ENCODE measurements at places on chromosomes 2 and 18.

- peak; percentile 90 for DNase-seq
These were observed 8.4 kb downstream of the ZNF24 start for GRCh38 chr18:35335866-35336265.

DNA sequence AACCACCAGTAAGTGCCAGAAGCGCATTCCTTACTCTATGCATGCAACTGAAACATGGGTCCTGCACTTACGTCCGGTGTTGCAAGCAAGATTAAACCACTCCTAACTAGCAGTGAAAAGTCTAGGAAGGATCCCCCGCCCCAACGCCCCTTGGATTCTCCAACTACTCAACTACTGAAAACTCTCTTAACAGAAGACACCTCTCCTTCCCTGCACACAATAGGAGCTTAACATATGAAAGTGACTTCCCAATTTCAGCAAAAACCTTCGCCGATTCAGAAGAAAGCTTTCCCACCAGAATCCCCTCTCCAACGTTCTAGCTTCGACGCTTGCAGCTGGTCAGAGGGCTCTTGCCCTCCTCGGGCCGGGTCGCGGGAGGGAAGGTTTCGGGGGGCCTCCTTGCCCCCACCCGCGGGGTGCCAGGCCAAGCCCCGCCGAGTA, 578 bp downstream of the IWS1 start:
- no peak for DNase-seq

GRCh38 chr18:50855976-50856757, 22.8 kb upstream of the ME2 start:
- DNase-seq, result no peak

DNA sequence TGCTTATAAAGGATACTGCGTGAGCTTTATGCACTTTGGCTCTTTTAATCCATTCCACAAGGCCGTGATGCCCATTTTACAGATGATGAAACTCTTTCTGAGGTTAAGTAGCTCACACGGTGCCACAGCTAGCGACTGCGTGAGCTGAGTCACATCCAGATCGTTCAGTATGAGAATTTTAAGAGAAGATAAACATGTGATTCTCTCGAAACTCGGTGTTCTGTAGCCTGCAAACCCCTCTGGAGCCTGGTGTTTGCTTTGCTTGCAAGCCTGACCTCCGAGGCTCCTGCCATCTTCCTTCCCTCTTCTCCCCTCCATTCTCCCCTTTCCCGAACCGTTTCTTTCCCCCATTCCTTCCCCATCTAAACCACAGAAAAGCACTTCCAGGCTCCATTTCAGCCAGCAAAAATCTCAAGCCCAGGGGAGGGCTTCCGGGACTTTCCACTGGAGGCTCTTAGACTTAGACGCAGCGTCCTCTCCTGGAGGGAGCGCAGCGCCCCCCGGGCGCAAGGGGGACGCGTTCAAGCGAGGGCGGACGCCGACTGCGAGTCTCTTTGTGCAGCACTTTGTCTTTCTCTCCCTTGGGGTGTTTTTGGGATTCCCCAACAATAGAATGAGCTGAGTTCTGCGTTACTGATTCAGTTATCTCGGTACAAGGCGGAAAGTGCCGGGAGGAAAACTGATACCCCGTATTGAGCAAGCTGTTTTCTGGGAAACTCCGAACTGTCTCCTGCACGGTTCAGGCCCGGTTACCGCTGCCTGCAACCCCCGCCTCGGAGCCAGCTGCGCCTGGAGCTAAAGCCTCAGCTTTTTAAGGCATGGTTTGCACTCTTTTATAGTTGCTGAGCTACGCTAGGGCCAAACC, 38.0 kb downstream of the CYP1B1 start:
- DNase-seq, result no peak

DNA sequence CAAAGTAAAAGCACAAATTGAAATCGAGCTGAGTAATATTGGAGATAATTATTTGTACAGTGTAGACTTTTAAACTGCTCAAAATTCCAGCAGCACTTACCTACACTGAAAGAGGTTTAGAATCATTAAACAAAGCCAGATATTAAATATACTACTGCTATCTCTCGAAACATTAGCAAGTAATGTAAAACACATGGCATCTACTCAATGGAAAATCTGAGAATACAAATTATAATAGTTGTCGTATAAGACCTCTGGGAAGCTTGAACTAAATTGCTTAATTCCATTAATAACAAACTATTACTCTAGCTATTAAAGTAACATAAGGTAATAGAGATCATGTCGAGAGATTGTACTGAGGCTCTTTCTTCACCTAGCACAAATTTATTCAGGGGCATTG, 108.9 kb downstream of the KLHL29 start:
- DNase-seq, result no peak

- DNase-seq, result no peak
These were observed 166.5 kb downstream of the THADA start for GRCh38 chr2:43429369-43429768.

GRCh38 chr2:156903335-156903734, 354.2 kb upstream of the GALNT5 start:
- no peak for DNase-seq

DNA sequence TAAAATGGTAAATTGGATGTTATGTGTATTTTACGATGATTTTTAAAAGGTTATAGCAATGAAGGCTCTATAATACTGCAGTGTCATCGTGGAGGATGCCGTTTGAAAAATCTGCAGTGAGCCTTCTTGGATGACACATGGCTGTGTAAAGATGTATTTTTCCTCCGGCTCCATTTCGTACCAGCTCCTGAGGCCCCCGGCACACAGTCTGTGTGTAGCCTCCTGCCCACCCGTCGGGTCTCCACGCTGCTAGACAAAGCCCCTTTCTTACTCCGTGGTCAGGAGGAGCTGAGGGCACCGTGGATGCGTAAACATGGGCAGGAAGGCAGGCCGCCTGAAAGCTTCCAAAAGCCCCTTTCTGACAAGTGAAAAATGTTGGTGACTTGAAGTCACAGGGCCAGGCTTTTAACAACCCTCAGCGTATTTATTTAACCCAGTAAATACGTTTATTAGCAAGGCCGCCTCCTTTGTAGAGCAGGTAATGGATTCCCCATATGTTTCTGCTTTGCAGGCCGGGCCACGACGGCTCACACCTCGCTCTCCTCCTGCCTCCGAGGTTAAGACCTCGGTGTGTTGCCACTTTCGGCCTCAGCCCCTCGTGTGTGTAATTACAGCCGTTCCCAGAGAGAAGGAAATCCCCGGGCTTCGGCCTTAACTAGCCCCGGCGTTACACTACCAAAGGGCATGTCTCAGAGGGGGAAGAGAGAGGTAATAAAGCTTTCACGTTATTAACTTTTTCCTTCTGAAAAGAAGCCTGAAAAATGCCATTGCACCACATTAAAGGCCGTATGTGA, 72.8 kb downstream of the DDX1 start:
- no peak for DNase-seq

GRCh38 chr2:197777823-197778407, 7.2 kb downstream of the BOLL start:
- DNase-seq, result peak; percentile 44

DNA sequence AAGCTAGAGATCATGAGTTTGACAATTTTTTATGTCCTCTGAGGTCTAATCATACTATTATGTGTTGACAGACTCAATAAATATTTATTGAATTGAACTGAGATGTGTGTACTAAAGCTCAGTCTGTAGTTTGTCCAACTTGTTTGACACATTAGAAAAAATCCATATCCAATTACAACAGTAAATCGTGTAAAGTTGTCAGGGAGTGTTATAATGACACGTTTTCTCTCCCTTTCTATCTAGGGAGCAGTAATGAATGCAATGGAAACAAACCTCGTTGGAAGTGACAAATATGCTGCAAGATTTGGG, 28.4 kb downstream of the ITGA4 start:
- no peak for DNase-seq

DNA sequence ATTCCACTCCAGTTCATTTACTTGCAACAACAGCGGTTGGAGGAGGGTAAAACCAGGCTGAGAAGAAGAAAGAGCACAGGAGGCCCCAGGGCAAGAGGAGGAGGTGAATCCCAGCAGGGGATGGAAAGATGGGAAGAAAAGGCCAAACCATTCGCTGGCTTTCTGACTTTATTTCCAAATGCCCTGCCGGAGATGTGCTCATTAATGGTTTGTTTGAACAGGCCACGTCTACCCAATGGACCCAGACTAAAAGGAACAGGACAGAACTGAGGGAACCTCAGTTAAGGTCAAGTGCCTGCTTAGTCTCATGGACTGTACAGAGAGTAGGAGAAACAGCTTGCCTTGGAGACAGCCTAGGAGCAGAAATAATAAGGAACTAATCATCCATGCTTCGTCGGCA, 121.6 kb upstream of the NDUFV2 start:
- DNase-seq, result no peak

- no peak for DNase-seq
These were observed 367.0 kb upstream of the FANCL start for GRCh38 chr2:58608146-58608545.
